ENCODE measurements at places on chromosomes 1 and 21. TPM values are rescaled to one million over a fixed set of nuclear protein-coding genes. Genes with fewer than 3 reads are reported as not detected.

Gene MPZ
- total RNA-seq: 3.5 TPM

Gene HSD11B1
- total RNA-seq: 155 TPM

Gene SHISA4
- total RNA-seq: 35.5 TPM

Gene FAM76A
- 11.2 TPM for total RNA-seq

Gene PRR9
- total RNA-seq: not detected

Gene LMX1A
- not detected for total RNA-seq
